Activated CD4-positive, alpha-beta T cell treated with anti-CD3 and anti-CD28 coated beads for 4 hours (primary cell): ENCODE measurements at places on chromosomes 4 and X.

- DNase-seq = no peak
These were observed 168.5 kb downstream of the PDGFC start for GRCh38 chr4:156803056-156803455.

GRCh38 chr4:70632028-70632427 is 3.5 kb downstream of the ENAM start:
- DNase-seq = no peak

DNA sequence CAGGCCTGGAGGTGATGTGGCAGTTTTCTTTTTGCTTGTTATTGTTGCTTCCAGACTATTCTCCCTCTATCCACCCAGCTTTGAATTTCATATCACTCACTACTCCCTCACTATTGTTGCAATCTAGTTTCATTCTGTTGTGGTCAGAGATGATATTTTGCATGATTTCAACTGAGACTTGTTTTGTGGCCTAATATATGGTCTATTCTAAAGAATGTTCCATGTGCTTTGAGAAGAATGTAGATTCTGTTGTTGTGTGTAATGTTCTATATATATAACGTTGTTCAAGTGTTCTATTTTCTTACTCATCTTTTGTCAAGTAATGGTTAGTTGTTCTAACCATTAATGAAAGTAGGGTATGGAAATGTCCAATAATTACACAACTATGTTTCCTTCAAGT is 59.0 kb downstream of the THOC2 start:
- DNase-seq = no peak

GRCh38 chr4:6795821-6796220 is 13.3 kb downstream of the KIAA0232 start:
- no peak for DNase-seq

GRCh38 chr4:154660052-154660451 is 47.6 kb upstream of the FGG start:
- no peak for DNase-seq

GRCh38 chr4:15658781-15659180 is 3.6 kb upstream of the FBXL5 start:
- DNase-seq = no peak

DNA sequence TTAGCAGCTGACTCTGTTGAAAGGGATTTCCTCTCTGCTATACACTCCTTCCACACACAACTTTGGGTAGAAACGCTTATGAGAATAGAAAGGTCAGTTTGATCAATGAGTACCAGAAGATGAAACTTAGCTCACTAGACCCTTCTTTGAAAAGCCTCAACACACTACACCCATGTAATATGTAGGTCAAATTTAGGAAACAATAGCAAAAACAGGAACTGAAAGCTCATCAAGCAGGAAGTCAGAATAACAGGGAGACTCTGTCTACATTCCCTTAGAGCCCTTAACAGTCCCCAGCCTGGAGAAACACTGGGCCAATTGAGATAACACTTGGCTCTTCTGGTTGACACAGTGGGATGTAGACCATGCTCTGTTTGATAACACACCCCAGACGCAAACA is 30.7 kb downstream of the SRPX2 start:
- no peak for DNase-seq

DNA sequence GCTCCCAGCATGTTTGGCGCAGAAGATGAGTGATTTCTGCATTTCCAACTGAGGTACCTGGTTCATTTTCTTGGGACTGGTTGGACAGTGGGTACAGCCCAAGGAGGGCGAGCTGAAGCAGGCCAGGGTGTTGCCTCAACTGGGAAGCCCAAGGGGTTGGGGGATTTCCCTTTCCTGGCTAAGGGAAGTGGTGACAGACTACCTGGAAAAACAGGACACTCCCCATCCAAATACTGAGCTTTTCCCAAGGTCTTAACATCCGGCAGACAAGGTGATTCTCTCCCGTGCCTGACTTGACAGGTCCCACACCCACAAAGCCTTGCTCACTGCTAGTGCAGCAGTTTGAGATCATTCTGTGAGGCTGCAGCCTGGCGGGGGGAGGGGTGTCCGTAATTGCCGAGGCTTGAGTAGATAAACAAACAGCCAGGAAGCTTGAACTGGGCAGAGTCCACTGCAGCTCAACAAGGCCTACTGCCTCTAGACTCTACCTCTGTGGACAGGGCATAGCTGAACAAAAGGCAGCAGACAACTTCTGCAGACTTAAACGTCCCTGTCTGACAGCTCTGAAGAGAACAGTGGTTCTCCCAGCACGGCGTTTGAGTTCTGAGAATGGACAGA is 307.7 kb upstream of the ARSJ start:
- DNase-seq = no peak

GRCh38 chr4:66887061-66887460 is 658.2 kb downstream of the CENPC start:
- DNase-seq = no peak

GRCh38 chrX:115968436-115969252 is 201.9 kb upstream of the AGTR2 start:
- DNase-seq = no peak

- DNase-seq = no peak
These were observed 580.9 kb upstream of the ZFP42 start for GRCh38 chr4:187414716-187415115.

GRCh38 chr4:102338405-102338804 is 6.9 kb downstream of the SLC39A8 start:
- DNase-seq = no peak

DNA sequence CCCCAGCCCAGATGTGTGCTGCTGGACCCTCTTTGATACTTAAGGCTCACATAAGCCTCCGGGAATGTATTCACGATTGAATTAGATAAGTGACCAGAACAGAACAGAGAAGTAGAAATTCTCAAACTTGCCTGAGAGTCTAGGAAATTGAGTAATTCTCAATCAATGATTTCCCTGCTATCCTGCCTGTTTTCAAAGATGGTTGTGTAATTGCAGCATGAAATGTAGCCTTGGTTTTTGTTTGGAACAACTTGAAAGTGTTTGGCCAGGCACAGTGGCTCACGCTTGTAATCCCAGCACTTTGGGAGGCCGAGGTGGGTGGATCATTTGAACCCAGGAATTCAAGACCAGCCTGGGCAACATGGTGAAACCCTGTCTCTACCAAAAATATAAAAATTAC is 41.2 kb downstream of the TNIP2 start:
- no peak for DNase-seq

GRCh38 chrX:53284684-53285447 is 3.5 kb upstream of the IQSEC2 start:
- DNase-seq = peak; percentile 15

GRCh38 chr4:172134521-172134920 is 321.3 kb downstream of the GALNTL6 start:
- DNase-seq = no peak

GRCh38 chr4:106766519-106766918 is 269.6 kb downstream of the DKK2 start:
- DNase-seq = no peak

GRCh38 chr4:69524706-69525105 is 29.0 kb upstream of the UGT2B4 start:
- DNase-seq = no peak

GRCh38 chr4:77072195-77072753 is 3.5 kb downstream of the CCNI start:
- peak; percentile 58 for DNase-seq

GRCh38 chrX:42093756-42094155 is 170.4 kb upstream of the CASK start:
- no peak for DNase-seq

DNA sequence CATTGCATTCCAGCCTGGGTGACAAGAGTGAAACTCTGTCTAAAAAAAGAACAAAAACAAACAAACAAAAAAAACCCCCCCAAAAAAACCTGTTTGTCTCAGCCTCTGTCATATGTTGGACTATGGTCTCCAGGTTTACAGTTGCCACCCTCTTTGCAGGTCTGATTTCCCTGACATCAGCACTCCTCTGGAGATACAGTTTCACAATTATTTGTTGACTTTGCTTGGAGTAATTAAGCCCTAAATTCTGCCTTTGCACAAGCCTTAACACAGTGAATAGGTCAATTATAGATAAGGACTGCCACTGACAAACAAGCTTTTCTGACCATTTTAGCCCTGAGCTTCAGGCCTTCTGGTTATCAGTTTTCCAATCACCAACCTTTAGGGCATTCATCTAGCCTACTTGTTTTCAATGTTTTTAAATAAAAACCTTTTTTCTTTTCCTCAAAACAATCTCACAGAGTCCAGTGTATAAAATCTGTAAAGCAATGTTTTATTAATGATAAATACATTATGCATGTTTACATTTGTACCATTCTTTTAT is 20.4 kb upstream of the MAPK10 start:
- DNase-seq = no peak

DNA sequence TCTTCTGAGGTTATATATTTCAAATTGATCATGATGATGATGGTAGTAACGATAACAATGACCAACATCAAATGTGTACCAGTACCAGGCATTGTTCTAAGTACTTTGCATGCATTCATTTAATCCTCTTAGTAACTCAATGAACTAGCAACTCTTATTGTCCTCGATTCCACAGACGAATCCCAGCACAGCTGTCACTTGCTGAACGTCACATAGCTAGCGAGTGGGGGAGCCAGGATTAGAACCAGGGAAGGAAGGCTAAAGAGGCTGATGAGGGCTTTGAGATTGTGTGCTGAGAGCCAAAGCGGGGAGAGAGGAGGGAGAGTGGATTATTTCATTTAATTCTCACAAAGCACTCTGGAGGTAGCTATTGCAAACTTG is 103.6 kb downstream of the PHOX2B start:
- no peak for DNase-seq

GRCh38 chr4:166252487-166253402 is 379.7 kb downstream of the TLL1 start:
- no peak for DNase-seq

DNA sequence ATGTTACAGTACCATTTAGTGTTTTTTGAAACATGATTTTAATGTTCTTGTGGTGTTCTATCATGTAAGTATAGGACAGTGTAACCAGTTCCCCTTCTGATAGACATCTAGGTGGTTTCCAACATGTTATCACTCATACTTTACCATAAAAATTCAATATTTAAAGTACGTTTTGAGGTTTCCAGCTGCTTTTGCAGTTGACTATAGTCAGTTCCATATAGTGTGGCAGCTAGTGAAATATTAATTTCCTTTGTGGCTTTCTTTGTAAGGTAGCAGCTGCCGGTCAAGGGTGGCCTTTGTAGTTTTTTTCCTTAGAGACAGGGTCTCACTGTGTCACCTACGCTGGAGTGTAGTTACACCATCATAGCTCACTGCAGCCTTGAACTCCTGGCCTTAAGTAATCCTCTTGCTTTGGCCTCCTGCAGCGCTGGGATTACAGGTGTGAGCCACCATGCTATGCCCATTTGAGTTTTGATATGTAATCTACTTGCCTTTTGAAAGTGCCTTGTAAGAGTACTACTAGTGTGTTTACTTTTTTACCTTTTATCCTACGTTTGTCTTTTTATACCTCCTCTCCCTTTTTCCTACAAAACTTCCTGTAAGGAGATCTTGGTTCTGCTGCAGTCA is 63.0 kb downstream of the ARHGAP10 start:
- no peak for DNase-seq

GRCh38 chr4:92658318-92658717 is 354.6 kb downstream of the GRID2 start:
- no peak for DNase-seq

DNA sequence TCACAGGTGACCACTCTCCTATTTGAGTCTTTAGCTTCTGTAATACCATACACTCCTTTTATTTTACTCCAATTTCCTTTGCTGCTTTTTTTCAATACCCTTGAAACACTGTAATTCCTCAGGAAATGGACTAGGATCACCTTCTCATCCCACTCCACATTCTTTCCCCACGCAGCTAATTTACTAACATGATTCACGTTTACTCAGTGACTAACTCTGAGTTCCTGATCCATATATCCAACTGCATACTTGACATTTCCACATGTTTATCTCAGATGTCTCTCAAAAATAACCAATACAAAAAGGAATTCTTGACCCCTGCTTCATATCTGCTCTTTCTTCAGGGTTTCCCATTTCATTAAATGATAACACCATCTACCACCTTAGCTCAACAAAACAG is 19.9 kb downstream of the RPS6KA6 start:
- no peak for DNase-seq

DNA sequence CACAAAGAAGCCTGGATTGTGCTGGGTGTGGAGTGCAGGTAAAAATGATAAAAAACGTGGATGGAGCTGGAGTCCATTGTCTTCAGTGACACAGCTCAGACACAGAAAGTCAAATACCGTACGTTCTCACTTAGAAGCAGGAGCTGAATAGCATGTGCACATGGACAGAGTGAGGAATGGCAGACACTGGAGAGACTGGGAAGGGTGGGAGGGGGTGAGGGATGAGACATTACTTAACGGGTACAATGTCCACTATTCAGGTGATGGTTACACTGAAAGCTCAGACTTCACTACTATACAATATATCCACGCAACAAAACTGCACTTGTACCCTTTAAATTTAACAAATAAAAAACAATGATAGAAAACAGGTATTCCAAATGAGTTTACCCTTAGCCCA is 18.1 kb upstream of the IRAK1 start:
- no peak for DNase-seq

GRCh38 chr4:114384629-114385028 is 214.0 kb upstream of the UGT8 start:
- no peak for DNase-seq

DNA sequence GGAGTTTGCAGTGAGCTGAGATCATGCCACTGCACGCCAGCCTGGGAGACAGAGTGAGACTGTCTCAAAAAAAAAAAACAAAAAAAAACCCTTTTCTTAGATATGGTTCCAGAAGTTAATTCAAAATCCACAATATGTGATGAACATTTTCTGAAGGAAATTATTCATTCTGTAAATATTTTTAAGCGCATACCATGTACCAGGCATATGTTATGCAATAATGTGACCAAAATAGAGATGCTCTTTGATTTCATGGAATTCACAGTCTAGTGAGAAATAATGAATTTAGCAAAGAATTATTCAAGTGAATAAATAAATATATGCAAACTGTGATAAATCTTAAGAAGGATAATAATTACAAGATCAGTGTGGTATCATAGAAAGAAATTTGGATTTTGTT is 174.7 kb downstream of the GC start:
- no peak for DNase-seq

DNA sequence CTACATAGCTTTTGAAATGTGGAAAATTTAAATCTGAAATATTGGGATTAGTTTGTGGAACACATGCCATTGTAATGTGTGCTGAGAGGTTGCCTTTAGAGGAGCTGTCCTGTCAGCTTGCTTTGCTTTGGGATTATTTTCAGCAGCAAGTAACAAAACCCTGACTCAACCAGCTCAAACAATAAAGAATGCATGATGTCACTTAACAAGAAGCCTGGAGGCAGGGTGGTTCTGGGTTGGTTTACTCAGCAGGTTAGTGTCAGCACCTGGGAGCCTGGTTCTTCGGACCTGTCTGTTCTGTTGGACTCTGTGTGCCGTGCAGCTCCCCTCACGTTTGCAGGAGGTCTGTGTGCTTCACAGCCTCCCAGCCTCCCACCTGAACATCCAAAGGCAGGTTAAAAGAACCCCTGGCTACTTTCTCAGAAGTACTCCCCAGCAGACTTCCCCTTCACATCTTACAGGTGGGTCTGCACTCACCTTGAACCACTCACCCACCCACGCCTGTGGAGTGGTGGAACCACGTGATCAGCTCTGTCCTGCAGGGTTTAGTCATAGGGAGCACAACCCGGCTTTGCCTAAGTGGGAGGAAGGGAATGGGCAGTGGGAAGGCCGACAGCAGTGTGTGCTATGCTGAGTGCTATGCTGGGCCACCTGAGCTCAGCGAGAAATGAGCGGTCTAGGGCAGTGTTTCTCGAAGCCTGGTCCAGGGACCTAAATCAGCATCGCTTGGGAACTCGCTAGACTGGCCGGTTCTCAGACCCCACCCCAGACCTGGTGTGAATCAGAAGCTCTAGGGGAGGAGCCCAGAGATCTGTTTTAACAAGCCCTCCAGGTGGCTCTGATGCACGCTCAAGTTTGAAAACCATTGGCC is 20.4 kb downstream of the TMEM131L start:
- peak; percentile 43 for DNase-seq

GRCh38 chrX:19689170-19689779 is 174.0 kb upstream of the MAP3K15 start:
- DNase-seq = no peak
